ENCODE measurements at places on chromosomes 4 and X.

DNA sequence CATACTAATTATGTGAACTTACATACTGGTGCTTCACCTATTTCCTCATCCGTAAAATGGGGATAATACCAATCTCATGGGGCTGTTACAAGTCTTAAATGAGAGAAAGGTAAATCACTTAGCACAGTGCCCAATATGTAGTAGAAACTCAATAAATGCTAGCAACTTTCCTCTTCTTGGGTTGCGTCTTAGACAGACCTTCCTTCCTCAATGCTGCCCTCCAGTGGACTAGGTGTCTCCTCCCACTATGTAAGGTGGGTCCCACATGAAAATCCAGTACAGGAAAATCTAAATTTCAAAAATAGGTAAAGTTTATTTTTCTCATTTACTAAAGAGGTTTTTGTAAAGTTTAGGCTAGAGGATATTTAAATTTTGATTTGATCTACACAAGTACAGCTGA lies 20.6 kb downstream of the ZDHHC9 start:
- peak; percentile 52 for DNase-seq

DNA sequence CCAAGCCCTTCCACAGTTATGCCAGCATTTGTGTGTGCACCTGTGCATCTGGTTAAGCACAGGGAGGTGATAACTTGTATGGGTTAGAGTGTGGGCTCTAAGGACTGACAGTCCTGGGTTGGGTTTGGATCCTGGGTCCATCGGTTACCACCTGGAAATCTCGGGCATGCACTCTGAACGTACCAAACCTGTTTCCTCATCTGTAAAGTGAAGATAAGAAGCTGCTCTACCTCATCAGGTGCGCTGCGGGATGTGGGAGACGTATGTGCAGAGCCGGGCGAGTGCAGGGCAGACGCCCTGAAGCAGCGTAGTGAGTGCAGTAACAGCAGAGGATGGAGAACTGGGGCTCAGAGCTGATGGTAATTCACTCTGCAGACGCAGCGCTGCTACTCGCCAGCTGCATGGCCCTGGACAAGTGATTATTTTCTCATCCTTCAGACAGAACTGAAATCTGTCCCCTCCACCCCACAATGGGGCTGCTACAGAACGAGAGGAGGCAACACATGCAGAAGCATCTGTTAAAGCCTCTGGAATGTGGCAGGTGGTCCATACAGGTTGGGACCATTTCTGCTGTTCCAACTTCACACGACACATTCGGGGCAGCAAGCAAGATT lies 64.4 kb downstream of the HADH start:
- no peak for DNase-seq

DNA sequence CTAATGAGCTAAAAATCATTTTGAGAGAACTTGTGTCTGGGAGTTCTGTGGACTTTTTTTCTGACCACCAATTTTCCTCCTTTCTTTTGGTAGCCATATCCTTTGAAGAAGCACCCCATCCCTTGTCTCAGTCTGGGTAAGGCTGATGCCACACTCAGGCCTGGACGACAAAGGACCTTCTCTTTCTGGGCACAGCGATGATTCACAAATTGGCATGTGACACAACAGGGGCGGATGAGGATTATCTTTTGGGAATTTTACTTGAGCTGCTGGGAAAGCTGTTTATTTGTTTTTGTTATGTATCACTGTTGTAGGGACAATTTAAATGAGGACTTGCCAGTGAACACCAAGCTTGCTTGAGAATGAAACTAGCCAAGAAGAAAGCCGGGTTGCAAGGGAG lies 233.4 kb upstream of the HAND2 start:
- DNase-seq = no peak

DNA sequence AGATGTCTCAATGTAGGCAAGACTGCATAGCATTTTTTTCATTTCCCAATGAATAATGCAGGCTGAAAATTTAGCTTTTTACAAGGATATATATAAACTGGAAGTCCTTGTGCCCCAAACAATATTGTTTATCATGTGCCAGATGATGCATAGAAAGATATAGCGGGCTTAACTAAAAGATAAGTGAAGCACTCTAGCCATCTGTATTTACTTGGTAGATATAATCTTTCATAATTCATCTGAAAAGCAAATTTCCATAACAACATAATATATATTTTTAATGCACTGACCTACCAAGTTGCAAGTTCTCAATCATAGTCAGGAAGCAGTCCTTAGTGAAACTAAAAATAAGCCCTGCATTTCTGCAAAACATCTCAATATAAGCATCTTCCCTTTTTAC lies 653.3 kb downstream of the NLGN4X start:
- DNase-seq = no peak

DNA sequence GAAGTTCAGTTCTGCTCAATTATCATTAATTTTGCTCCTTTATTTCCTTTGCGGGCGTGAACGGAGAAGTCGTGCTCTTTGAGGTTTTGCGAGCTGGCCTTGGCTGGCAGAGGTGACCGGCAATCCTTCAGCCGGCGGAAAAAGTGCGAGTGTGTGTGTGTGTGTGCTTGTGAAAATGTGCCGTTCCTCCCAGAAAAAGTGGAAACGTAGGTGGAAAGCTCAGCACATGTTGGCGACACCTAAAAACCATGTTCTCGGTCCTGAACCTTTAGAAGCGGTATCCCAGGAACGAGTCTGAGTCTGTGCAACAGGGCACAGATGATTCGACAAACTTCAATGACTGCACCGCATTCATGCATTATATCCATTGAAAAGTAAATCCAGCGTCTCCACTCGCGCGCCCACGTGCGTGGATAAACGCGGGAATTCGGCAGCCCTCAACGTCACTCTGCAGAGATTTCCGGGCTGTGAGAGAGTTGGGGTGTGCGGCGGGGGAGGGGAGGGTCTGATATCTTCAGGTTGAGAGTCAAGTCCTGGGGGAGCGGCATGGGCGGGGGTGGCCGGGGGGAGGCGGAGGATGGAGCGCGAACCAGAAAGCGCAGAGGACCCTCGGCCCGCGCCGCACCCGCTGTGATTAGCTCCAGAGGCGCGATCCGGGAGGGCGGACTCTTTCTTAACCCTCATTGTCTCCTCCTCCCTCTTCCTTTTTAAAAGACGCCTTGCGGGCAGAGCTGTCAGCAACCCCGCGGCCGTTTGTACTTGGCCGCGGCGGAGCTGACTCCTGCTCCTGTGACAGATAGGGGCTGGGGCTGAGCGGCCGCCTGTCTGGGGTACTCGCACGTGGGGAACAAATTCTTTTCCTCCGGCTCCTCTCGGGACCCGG lies at the start of gene SHISA3:
SHISA3 (plus strand) TSS at position 737 of the 883 bp plus-strand sequence. CDS start 569 bp downstream, outside the sequence.
- peak; percentile 46 for DNase-seq

- DNase-seq = no peak
These were observed 78.5 kb downstream of the ABLIM2 start for GRCh38 chr4:8079916-8080753.

DNA sequence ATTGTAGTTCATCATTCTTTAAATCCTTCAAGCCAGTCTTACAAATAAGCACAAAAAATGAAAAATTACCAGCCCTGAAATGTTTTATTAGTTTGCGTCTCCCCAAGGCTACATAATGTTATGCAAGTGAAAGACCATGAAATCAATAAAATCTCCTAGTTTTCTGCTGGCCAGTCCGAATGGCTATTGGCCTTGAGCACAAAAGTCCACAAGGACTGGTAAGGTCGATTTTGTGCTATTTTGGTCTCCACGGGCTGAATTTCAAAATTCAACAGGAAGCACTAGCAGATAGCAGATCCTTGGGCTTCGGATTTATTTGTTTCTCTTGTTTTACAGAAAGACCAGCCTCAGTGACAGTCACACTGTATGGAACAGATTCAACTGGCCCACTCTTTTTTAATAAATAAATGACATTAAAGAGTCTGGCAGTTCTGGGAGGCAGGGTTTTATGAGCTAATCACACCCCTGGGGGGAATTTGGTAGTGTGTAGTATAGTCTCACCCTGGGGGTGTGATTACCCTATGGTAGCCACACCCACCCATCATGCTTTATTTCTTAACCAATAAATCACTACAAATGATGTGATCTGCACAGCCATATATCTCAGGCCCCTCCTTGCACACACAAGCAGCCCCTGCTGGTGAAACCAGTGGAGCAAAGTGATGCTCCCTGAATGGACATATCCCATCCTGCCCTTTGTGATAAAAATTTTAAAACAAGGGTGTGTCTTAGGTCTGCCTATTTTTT lies 51.1 kb upstream of the TMEM33 start:
- no peak for DNase-seq

GRCh38 chrX:77949840-77950239 lies 19.6 kb downstream of the PGAM4 start:
- DNase-seq = no peak

GRCh38 chrX:153450949-153451277 lies 5.1 kb upstream of the TREX2 start:
- no peak for DNase-seq

Data from GM10248 (cell line).